Stimulated activated CD4-positive, alpha-beta T cell treated with anti-CD3 and anti-CD28 coated beads, Interleukin-4, amount 100 ng/mL, for 24 hours (primary cell): ENCODE measurements at places on chromosomes 1 and 21.

- no peak for DNase-seq
Measured at GRCh38 chr1:29856340-29857114, 620.2 kb downstream of the PTPRU start.

DNA sequence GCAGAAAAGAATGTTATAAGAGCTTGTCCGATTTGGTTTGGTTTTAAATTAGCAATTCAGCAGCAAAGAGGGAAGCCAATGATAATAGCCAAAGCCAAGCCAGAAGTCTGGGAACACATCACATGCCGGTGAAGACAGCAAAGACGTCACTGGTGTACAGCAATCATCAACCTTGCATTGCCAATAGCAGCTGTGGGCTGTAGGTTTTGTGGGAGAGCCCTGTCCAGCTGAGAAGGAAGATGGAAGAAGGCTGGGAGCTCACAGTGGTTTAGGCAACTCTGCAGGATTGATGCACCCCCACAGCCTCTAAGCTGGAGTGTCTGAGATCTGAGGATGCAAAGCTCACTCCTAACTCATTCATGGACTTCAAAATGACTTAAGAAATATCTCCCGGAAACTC lies 338.7 kb downstream of the SIPA1L2 start:
- DNase-seq = no peak

GRCh38 chr1:212367474-212368072 lies 47.1 kb downstream of the PACC1 start:
- no peak for DNase-seq

- DNase-seq = no peak
Measured at GRCh38 chr1:219505886-219506285, 107.0 kb downstream of the ZC3H11B start.

DNA sequence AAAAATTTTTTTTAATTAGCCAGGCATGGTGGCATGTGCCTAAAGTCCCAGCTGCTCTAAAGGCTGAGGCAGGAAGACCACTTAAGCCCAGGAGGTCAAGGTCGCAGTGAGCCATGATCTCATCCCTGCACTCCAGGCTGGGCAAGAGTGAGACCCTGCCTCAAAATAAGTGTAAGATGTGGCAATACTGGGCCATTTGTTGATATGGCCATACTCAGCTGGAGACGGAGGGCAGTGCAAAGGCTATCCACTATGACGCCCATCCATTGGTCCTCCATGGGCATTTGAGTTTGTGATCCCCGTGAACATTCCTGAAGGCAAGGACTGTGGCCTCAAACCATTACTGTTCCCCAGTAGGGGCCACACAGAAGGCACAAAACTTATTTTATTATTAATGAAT lies 1.5 kb downstream of the CASP9 start:
- DNase-seq = no peak

- DNase-seq = no peak
Measured at GRCh38 chr1:38433084-38433722, 386.6 kb upstream of the POU3F1 start.

DNA sequence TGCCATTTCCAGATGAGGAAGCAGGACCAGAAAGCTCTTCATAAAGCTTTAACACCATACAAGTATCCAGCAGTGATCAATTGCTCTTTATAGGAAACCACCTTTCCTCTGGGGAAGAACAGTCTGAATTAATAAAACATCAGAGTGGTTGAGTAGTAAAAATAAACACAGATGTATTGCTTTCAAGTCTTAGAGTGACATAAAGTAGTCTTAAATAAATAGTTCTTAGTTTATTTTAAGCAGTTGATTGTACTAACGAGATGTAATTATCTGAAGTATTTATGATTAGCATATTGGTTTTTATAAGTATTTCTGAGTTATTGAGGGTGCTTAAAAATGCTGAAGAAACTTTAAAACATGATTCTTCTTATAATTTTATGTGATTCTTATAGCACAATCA lies 67.0 kb downstream of the PRKAA2 start:
- no peak for DNase-seq

GRCh38 chr21:17783481-17784179 lies 35.5 kb downstream of the C21orf91 start:
- no peak for DNase-seq

DNA sequence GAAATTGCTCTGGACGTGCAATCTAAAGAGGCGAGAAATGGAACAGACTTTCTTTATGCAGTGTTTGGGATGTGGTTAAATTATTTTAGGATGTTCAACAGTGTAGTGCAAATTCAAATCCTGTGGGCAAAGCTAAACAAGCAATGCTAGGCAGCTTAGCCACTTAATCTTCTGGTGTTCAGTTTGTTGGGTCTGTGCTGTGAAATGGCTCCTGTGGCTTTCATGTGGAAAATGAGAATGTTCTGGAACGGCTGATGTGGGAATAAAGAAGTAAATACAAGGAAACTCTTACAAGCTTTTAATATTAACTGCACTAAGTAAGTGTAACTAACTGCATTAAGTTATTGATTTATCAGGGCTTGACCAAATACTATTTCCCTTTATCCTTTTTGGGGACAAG lies 766.6 kb downstream of the ADGRL2 start:
- DNase-seq = no peak

- no peak for DNase-seq
Measured at GRCh38 chr1:221993444-221993948, 251.6 kb upstream of the DUSP10 start.

DNA sequence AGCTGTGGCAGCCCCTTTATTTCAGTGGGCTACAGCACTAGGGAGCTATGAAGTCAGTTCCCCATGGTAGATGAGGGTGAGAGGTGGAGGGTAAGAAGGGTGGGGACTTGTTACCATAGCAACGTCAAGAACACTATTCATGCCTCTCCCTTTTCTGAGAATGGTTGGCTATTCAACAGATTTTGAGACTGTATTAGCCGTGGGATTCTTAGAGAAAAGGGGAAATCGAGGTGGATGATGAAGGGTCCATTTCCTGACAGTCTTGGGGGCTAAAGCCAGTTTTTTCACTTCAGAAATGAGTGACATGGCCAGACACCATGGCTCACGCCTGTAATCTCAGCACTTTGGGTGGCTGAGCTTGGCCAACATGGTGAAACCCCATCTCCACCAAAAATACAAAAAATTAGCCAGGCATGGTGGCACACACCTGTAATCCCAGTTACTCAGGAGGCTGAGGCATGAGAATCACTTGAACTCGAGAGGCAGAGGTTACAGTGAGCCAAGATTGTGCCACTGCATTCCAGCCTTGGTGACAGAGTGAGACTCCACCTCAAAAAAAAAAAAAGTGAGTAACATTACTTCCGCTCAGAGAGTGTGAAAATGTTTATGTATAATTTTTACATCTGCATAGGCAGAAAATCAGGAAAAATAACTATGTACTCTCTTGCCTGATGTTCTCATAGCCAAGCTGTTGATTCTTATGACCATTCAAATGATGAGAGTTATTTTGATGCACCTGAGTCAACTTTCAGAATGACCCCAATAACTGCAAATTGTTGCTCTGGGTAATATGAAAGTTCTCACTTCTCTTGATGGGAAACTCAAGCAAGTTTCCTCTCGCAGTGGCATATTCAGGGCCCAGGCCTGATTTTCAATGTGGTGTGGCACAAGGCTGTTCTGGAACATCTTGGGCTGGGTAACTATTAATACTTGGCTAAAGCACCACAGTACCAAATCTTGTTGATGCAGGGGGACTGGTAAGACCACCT lies 23.2 kb upstream of the RGSL1 start:
- DNase-seq = no peak

DNA sequence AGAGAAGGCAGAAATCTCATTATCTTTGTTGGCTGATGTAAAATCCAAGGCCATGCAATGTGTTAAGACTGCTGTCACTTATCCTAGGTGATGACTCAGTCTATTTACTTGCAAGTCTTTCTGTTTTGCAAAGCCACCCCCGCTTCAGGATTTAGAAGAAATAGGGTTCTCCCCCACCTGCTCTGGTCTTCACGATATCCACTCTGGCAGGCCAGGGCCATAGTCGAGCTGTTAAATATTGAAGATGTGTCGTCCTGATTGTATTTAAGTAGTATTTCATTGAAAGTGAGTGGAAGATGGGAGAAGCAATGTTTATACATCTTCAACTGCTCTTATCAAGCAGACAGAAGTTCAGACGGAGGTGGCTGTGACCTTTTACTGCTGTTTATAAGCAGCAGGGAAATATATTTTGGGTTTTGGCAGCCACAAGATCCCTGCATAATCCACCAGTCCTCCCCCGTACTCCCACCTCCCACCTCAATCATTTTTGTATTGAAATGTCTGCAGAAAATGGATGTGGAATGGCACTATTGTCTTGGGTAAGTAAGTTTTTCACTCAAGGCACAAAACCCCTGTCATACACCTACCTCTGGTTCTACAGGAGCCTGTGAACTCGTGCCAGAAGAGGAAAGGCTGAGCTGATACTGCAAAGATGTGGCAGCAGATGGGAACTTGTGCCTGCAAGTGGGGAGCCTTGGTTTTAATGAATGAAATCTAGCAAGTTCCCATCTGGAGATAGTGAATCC lies 117.4 kb downstream of the MRPS6 start:
- no peak for DNase-seq

GRCh38 chr1:219990782-219991510 lies 55.4 kb downstream of the EPRS1 start:
- no peak for DNase-seq

GRCh38 chr1:219733511-219734174 lies 120.7 kb upstream of the ZC3H11B start:
- DNase-seq = no peak
